D341Med (cell line): ENCODE measurements at places on chromosomes 12 and 14.
A peak's percentile ranks its signal among the peaks of the same experiment; 100 is the strongest.

DNA sequence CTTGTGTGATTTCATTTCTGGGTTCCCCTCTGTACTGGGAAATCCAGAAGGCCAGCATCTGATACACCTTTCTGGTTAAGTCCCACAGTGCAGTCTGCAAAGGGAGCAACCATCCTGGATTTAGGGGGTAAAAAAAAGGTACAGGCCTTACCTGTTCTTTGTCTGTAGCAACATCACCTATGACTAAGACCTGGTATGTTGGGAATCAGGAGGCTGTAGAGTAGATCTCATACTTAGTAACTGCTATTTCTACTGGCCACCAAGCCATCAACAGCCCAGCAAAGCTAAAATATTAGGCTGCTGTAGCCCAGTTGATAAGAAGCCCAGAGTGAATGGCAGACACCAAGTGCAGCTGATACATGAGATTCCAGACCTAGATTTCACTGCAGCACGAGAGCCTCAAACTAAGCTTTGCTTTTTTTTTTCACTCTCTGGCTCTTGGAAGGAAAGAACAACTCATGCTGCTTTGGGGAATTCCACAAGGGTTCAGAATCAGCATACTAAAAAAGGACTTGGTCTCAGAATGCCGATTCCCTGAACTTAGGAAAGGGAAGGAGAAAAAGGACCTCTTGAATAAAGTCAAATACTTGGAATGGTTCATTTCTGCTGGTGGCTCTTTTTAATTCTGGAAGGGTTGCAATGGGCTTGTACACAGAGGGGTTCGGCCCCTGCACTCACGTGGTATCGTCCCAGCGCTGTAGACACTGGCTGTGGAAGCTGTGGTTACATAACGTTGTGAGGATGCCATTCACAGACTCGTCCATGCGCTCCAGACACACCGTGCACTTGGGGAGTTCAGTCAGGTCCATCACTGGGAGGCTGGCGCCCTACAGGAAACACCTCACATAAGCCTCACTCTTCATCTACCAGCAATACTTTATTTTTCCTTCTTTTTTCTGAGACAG, 20.5 kb downstream of the BRAP start:
- DNase-seq: no peak

- DNase-seq: no peak
Measured at GRCh38 chr14:90788031-90788430, 28.2 kb downstream of the TTC7B start.

GRCh38 chr14:64705381-64706118, 1.3 kb downstream of the PLEKHG3 start:
- DNase-seq: no peak

- no peak for DNase-seq
Measured at GRCh38 chr14:67734675-67735074, 33.0 kb downstream of the RDH12 start.

DNA sequence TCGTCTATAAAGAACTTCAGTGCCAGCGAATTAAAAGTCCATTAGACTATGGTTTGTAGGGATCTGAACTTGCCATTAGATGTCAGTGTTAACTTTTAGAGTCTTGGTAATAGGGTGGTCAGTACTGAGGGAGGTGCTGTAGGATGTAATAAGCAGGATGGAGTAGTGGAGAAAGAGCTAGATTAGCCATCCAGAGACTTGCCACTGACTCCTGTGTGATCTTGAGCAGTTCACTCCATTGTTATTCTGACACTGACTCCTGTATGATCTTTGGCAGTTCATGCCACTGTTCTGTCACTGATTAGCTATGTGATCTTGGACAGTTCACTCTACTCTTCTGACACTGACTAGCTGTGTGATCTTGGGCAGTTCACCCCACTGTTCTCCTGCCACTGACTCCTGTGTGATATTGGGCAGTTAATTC, 133.6 kb downstream of the TTLL5 start:
- DNase-seq: no peak

- DNase-seq: no peak
Measured at GRCh38 chr12:77572371-77572770, 258.3 kb upstream of the NAV3 start.

DNA sequence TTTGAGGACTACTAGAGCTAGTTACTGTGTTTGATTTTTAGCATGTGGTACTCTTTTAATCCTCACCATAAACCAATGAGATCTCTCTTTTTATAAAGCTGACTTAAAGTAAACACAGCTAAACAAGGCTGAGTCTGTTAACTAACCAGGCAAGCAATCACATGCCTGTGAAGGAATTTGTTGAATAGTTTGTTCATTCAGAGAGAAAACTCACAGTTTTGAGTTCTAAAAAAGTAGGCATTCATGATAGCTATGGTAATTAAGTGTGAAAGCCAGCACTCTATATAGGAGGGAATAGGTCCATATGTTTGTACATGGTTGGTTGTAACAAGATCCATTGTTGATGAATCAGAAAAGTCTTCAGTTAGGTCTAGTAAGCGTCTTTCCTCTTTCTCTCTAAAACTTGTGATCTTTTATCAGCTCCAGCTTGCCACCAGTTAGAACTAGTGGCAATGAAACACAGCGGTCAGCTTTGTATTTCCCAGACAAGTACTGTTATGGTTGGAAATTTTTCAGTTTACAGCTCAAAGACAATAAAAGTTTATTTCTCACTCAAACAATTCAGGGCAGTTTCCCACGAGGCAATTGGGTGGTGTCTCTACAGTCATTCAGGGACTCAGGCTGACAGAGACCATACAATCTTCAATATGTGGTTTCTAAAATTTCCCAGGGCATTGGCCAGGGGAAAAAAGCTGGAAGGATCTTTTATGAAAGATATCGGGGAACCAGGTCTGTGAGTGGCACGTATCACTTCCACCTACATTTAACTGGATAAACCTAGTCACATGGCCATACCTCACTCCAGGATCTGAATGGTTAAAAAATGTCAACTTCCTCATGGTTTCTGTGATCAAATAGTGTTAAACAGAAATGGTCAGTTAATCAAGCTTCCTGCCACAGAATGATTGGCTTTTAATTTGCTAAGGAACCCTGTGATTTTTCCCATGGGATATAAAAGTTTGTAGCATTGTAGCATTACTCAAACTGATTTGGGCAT, 203.1 kb downstream of the KIF21A start:
- DNase-seq: no peak

DNA sequence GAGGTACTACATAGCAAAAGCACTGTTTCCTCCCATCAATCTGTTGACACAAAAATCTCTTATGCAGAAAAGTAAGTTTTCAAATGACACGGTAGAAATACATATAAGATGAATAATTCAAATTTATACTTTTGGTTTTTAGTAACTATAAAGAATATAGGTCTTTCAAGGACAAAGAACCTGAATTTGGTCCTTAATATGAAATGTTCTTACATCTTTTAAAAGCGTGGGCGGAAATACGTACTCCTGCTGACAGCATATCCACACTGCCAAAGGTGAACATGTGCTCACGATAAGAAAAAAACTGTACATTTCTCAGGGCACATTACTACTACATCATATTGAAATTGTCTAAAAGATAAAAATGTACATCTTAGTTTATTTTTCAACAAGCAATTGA, 127.6 kb downstream of the FOXN3 start:
- no peak for DNase-seq

DNA sequence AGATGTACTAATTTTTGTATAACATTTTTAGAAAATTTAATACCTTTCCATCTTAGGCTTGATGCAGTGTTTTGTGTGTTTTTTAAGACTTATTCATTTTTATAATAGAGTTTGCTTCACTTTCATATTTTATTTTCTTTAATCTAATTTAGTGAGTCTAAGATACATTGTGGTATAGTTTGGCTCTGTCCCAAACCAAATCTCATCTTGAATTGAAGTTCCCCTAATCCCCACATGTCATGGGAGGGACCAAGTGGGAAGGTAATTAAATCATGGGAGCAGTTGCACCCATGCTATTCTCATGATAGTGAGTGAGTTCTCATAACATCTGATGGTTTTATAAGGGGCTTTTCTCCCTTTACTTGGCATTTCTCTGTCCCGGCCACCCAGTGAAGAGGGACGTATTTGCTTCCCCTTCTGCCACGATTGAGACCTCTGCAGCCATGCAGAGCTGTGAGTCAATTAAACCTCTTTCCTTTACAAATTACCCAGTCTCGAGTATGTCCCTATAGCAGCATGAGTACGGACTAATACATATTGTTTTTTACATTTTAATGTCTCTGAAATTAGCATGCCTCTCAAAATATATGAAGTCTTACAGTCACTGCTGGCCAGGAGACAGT, 34.9 kb downstream of the GABARAPL1 start:
- DNase-seq: no peak

DNA sequence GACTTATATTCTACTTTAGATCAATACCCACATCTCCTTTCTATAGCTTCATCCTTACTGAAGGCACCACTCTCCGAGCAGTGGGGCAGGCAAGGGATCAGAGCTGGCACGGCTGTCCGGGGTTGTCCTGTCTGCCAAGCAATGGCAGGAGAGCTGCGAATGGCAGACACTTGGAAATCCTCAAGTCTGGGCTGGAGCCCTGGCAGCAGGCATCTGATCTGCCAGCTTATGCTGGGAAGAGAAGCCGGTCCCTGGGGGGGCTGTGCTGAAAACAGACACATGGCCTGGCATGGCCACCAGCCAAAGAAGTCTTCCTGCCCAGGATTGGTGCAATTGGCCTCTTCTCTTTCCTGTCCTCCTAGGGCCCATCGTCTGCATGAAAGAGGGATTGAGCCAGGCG, 280.2 kb upstream of the PWP1 start:
- peak; percentile 50 for DNase-seq

DNA sequence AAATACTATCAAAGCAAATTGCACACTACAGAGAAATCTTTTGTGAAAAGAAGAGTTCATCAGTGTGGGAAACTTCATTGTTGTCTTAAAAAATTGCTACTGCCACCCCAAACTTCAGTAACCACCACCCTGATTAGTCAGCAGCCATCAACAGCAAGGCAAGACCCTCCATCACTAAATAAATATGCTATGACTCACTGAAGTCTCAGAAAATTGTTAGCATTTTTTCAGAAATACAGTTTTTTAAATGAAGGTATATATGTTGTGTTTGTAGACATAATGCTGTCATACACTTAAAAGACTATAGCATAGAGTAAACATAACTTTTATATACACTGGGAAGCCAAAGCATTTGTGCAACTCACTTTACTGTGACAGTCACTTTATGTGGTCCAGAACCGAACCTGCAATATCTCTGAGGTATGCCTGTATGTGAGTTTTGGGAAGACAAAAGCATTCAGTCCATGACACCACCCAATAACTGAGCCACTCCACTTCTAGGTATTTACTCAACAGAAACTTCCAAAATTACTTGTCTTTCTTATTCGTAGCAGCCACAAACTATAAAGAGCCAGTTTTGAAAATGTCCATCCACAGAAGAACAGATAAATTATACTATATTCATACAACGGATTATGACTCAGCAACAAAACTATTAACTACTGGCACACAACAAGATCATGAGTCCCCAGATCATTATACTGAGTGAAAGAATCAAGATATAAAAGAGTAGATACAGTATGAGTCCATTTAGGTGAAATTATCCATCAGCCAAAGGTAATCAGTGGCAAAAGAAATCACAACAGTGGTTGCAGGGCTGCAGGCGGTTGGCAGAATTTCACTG, 649.6 kb downstream of the BCL11B start:
- no peak for DNase-seq

- DNase-seq: no peak
Measured at GRCh38 chr14:53951627-53952303, 4.9 kb downstream of the BMP4 start.

DNA sequence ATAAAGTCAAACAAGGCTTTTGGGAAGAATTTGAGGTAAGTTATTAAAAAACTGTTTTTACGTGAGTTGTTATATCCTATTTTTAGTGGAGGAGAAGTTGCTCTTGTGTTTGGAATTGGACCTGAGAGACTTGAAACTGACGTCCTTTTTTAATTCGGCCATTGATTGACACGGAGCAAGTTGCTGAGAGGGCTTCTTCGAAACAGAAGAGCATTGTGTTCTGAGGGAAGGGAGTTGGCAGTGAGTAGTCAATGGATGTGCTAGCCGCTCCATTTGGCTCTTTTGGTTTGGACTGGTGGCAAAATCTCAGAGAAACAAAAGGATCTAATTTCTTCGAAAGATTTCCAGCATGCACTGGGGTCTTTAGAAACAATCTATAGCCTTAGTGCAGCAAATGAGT, 37.3 kb downstream of the PTPN11 start:
- no peak for DNase-seq

GRCh38 chr14:79947440-79948054, 263.8 kb downstream of the DIO2 start:
- peak; percentile 62 for DNase-seq

DNA sequence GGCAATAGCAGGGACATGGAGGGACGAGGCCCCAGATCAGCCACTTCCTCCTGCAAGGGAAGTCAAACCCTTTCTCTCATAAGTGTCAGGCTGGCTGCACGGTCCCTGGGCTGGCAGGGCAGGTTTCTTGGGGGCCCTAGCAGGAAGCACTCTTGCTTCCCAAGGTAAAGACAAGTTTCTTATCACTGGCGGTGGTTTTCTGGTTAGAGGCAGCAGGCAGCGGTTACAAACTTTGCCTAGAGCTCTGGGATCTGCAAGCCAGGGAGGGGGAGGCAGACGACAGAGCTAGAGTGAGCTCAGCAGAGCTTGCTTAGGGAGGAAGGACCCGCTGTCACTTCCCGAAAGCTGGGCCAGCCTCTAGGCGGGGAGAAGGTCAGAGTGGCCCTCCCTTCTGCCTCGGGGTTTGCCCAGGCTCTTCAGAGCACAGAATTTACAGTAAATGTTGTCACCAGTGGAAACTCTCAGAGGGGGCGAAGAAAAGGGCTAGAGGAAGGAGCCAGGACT, 20.4 kb downstream of the BATF start:
- DNase-seq: no peak

DNA sequence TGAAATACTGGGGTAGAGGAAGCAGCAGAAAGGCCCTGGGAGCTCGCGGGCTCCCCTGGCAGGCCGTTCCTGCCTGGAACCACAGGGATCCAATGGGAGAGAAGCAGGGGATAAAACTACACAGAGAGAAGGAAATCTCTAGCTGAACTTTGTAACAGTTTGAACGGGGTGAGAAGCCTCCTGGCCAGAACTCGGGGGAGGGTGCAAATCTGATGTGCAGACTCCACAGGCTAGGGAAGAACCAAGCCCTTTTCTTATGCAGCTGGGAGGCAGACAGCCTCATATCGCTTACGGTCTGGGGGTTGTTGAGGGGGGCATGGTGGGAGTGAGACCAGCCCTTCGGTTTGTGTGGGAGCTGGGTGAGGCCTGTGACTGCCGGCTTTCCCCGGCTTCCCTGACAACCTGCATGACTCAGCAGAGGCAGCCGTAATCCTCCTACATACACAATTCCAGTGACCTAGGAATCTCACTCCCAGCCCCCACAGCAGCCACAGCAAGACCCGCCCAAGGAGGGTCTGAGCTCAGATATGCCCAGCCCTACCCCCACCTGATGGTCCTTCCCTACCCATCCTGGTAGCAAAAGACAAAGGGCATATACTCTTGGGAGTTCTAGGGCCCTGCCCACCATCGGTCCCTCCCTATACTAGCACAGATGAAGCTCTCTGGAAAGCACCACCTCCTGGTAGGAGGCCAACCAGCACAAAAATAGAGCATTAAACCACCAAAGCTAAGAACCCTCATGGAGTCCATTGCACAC, 143.0 kb downstream of the TMTC1 start:
- DNase-seq: no peak

DNA sequence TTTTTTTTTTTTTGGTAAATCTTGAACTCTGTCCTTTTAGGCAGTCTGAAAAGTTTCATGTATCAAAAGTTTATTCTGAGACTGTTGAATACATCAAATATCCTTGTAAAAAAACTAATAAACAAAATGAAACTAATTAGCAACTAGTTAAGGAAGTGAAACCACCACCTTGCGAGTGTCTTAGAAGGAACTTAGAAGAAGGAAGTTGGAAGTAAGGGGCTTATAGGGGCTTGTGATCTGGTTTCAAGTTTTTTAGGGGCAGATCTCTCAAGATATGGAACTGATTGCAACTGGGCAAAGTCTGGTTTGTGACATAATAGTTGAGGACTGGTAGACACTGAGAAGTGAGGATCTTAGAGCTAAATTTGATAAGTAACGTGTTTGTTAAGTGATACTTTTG, 748.8 kb downstream of the C12orf50 start:
- DNase-seq: no peak
